Stromal cell of bone marrow (primary cell): ENCODE measurements at places on chromosomes 6 and 20.

DNA sequence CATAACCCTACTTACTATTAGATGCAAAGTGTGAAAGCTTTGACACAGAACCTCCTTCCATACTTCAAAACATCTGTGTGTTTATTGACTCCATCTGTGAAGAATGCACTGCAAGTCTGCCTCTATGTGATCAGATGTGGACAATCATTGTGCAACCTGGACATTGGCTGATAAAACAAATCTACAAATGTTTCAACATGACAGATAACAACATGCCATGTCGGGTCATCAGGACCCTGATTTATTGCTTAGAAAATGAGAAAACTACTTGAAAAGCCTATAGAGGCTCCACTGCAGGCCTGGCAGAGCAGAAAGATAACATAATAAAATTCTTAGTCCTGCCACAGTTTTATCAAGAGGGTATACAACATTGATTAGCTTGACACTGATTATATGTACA lies 1286.4 kb downstream of the GRIK2 start:
- no peak for DNase-seq

DNA sequence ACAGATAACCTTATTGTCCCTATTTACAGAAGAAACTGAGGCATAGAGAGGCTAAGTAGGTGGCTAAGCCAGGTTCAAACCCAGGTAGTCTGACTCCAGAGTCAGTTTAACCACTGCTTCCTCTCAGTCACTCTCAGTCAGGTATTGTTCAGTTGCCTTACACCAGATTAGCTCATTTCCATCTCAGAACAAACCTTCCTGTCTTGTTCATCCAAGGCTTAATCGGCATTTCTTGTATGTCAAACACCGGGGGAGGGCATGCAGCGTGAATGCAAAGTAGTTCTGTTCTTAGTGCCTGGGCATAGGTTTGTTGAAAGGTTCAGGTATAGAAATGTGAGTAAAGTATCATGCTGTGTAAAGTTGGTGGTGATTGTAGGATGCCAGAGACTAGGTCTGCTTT lies 51.7 kb downstream of the CTNNBL1 start:
- no peak for DNase-seq

GRCh38 chr6:122683989-122684651 lies 73.9 kb downstream of the PKIB start:
- no peak for DNase-seq

DNA sequence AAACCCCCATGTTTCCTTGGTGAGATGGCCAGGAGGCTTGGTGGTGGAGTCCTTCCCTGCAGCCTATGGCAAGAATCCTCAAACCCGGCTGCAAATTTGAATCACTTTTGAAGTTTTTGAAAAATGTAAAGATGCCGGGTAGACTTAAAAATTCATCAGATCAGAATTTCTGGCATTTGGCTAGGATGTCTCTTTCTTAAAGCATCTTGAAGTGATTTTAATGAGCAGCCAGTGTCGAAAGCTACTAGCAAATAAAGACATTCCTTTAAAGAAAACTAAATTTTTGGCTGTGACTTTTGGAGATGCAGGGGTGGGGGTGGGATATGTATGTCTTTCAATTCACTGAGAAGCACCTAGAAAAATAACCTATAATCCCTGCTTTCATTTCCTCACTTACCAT lies 25.6 kb upstream of the NOX3 start:
- no peak for DNase-seq

DNA sequence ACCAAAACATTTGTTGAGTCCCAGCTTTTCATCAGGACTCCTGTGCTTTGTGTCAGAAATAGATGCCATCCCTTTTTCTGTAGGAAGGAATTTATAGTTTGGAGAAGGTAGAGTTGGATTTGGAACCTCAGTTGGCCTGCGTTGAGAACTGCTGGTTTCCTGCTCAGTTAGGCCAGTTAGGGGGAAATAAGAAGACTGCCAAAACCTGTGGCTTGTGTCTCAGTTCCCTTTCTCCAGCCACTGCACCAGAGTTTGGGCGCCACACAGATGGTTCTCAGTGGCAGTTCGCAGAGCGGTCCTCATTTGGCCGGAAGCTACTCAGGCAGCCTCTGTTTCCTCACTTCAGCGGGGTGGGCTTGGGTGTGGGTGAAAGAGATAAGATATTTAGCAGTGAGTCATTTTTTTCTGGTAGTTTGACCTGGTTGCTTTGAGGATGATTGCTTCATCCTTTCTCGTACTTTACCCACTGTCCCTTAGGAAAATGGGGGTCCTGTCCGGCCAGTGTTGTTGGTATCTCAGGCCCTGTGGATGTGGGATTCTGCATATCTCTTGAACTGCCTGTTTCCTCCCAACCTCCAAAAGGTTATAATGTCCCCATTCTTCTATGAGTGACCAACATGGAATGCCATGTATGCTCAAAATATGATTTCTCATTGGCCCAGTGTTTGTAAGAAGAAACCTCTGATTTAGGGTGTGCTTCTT lies 53.7 kb downstream of the JARID2 start:
- no peak for DNase-seq

DNA sequence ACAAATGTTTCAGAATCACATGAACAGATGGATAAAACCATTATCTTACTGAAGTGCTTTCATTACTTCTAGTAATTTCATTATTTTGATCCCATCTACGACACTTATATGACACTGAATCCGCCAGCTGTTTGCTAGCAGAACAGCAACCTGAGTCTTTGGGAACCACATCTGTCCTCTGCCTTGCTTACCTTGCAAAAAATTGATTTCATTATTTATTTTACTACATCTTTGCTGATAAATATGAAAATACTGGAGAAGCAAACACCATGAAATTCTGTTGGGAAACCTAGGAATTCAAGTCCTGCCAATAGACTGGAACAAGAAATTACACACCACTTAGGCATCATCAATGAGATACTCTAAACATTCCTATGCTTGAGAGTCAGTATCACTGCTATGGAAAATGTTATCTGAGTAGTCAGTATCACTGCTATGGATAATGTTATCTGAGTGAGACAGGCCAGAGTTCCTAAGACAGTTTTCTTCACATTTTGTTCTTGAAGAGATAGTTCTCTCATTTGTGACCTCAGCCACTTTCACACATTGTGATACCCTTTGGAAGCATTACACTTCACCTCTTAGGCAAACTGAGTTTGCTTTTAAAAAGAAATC lies 91.9 kb downstream of the PDE10A start:
- no peak for DNase-seq

- no peak for DNase-seq
Measured at GRCh38 chr6:120681204-120681603, 653.1 kb downstream of the TBC1D32 start.

DNA sequence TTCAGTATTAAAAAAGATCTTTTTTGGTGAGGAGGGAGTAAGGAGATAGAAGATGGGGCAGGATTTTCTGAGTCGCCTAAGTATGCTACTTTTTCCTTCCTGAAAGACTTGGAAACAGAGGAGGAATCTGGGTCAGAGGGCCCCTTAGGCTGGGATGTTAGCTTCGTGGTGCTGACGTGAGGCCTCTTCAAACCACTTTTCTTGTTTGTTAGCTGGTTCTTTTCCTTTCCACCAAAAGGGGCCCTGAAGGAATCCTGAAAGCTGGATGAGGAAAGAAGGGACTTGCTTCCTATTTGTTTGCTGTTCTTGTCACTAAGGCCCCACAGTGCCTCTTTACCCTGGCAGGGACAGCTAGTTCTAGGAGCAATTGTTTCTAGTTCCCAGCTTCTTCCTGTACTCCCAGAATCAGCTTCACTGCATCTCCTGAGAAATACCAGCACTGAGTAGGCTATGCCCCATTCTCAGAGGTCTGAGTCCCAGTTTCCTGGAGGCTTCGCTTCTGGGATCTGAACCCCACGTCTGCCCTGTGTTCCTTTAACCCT lies 2.2 kb upstream of the IL20RA start:
- no peak for DNase-seq

- peak; percentile 32 for DNase-seq
Measured at GRCh38 chr6:118787724-118788423, 106.1 kb upstream of the ASF1A start.

DNA sequence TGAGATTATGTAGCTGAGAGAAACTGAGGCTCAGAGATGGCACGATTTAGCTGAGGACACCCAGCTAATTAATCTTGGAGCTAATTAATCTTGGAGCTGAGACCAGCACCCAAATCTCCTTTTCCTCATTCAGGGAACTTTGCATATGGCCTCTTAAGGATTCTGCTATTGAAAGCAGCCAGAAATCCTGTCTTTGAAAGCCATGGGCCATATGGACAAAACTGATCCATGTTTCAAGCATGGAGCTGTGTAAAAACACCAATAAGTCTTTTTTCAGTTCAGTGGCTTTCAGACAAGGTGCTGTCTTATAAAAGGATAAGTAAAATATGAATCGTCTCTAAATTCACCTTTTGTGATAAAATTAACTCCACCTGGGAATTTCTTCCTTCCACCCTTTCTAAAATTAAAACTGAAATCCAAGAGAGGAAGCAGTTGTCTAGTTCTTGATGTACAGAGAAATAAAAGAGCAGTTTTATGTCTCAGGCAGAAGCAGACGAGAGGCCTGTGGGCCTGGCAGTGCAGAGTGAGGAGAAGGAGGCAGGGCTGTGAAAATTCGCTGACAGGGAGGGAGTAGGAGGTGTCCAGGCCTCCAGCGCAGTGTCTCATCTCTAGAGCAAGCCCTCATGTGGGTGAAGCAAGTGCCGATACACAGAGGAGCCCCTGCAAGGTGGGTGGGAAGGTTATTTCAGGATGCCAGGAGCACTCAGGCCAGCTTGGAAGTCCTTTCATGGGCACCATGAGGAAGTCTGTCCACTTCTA lies 266.9 kb downstream of the UST start:
- DNase-seq: no peak

DNA sequence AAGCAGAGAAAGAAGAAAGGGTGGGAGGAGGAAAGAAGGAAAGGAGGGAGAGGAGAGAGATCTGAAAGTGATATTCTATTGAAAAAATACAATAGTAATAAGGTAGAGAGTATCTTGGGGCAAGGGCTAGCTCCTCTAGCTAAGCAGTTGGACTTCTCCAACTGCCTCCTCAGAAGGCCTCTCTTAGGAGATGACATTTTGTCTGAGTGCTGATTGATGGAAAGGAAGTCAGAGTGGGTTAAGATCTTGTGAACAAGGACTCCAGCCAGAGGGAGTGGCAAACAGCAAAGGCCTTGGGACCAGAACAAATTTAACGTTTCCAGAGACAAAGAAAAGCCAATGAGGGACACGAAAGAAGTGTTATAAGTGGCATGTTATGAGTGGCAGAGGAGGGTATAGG lies 111.8 kb upstream of the TNFAIP3 start:
- no peak for DNase-seq

DNA sequence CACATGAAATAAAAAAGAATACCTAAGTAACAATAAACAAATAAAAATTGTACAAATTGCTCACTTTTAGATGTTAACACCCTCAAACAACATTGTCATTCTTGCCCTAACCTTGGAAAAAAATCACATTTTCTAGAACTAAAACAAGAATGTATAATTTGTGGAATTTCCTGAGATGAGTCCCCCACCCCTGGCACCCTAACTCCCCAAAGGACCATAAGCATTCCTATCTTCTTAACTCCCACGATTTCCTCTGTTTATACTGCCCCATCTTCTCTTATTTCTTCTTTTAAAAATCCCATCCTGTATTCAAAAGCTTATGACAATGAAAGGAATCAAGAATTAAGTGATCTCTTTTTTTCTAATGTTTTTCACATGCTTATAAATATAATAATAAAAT lies 70.9 kb downstream of the IBTK start:
- no peak for DNase-seq
